NCI-H1105 treated with DMSO at 0.1 percent for 48 hours (cell line): ENCODE measurements at places on chromosomes 7 and 10.

DNA sequence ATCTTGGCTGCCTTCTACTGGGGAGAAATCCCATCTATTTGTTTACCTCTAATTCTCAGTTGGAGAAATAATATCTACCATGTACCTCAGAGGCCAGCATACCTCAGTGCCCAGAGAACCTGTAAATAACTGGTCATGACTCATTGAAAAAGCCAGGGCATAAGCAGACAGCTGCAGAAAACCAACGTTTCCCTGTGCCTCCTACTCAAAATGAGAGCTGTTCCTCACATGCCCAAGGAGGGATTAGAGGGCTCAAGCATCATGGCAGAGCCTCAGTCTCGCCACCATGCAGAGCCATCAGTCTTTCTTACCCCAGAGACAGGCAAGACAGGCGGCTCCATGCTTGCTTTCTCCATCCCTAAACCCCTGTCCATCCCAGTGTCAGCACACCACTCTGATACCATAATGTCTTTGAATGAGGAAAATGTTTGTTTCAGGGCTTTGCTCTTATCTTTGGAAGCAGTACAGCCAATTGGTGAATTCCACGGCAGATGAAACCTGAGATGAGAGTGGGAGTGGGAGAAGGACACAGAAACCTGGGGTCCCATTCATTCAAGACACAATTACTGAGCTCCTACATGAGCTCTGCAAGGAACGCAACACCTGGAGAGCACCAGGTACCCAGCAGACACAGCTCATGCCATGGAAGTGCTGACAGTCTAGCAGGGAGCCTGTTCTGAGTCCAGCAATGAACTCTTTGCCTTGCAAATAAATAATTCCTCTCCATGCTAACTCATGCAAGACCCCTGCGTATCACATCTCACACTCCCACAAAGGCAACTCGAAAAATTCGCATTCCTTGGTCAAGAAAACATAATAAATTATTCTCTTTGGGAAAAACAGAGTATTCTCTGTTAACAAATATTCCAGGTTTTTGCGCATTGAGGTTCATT lies 21.1 kb downstream of the PON1 start:
- no peak for DNase-seq

DNA sequence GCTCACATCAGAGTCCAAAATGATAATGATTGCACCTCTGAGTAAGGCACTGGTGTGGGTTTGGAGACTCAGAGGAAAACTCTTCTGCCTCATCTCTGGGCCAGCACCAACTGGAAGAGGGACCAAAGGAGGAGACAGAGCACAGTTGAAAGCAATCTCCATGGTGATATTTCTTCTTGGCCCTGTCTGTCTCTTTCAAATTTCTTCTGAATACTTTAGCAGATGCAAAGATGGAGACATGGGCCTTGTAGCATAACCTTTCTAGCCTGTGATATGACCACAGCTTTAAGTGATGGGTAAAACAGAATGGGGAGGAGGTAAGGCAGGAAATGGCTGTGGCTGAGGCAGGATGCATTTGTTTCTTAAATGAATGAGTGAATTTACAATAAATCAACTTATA lies 12.2 kb upstream of the GIMAP7 start:
- no peak for DNase-seq

- DNase-seq: no peak
Measured at GRCh38 chr7:7148798-7149481, 33.4 kb upstream of the C1GALT1 start.

DNA sequence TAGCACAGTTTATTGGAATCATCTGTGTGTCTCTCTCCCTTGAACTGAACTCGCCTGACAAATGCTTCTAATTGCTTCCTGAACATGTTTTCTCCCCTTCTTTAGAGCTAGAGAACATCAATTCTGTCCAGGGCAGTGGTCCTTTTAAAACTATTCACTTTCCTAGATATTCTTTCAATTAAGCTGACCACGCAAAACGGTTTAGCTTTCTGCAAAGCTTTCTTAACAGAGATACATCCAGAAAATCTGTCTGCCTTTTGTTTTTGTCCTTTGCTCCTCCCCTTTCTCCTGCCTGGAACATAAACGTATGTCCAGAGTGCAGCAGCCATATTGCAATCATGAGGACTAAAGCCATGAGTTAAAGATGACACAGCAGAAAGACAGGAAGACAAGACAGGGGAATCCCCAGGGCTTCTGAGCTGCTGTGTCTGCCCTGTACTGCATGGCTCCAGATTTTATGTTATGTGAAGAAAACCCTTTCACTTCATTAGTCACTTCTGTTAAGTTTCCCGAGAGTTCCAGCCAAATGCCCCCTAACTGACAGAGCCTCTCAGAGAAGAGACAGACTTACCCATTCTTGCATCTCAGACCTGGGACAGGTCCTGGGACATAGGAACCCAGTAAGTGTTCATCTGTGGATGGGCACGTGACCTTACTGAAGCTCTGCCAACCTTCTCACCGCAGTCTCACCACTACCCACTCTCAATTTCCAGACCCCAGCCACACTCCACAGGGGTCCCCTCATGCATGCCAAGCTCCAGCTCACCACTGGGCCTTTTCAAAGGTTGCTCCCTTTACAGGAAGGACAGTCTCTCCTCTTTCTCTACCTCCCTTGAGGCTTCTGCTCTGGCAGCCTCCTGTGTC lies 35.0 kb upstream of the CPXM2 start:
- DNase-seq: no peak

GRCh38 chr7:86411814-86412213 lies 231.9 kb upstream of the GRM3 start:
- DNase-seq: no peak

- DNase-seq: no peak
Measured at GRCh38 chr10:110724937-110725336, 80.8 kb downstream of the RBM20 start.

- no peak for DNase-seq
Measured at GRCh38 chr7:2049111-2049781, 183.5 kb downstream of the MAD1L1 start.

- no peak for DNase-seq
Measured at GRCh38 chr7:2255145-2256139, 13.4 kb downstream of the NUDT1 start.

DNA sequence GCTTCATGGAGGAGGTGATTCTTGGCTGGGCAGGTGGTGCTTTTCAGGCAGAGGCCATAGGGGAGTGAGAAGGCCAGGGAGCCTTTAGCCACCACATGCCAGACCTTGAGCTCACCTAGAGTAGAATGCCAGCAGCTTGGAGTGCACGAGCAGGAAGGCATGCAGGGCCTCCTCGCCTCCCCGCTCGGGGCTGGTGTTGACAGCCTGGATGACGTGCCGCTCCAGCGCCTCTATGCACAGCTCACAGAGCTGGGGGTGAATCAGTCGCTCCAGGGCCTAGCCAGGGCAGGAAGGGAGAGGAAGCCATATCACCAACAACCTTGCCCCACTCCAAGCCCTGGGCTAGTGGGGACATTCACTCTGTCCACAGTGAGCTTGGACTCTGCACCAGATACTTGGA lies 15.7 kb downstream of the HPS1 start:
- DNase-seq: no peak

- DNase-seq: no peak
Measured at GRCh38 chr7:108770981-108771745, 201.5 kb downstream of the DNAJB9 start.
